ENCODE measurements at places on chromosomes 2 and 18.

DNA sequence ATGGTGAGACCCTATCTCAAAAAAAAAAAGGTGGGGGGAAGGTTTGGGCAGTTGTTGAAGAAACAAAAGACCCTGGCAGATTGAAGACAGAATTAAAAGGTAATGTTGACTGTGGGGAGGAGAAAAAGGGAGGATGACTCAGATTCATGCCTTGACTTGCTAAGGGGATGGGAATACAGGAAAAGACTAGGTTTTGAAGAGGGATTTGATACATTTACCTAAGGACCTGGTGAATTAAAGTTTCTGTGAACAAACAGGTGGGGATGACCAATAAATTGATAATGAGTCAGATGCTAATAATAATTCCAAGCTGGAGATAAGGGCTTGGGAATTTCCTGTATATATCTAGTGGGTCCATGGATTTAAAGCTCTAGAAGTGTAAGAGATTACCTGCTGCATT lies 27.6 kb downstream of the TTR start:
- no peak for DNase-seq

GRCh38 chr2:120741571-120742561 lies 6.2 kb downstream of the GLI2 start:
- no peak for DNase-seq

DNA sequence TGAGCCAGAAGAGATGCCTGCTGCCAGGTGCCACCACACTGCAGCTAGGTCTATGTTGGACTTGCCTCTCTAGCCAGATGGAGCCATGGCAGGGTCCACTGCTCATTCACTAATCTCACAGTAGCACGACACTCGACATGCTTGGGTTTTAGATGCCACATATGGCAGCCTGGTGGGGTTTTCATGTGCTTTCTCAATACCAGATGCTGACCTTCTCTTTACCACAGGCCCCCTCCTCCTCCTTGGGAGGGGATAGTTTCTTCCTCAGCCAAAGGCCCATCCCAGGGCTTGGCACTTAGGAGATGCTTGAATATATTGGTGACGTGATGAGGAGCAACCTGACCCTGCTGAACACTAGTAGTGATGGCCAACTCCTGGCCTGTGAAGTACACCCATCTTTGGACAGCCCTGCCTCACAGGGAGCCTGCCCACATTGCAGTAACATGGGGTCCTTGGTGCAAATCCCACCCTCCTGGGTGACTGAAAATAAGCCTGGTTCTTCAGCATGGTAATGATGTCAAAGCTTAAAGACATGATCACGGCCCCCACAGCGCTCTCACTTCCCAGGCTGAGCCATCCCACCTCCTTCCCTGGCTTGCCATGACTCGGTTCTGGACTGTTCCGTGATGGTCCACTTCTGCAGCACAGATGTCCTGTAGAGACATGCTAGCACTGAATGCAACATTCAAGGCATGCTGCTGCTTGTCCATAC lies 227.5 kb downstream of the SH3RF3 start:
- no peak for DNase-seq

GRCh38 chr2:135151615-135152014 lies 99.5 kb downstream of the RAB3GAP1 start:
- DNase-seq, result no peak

DNA sequence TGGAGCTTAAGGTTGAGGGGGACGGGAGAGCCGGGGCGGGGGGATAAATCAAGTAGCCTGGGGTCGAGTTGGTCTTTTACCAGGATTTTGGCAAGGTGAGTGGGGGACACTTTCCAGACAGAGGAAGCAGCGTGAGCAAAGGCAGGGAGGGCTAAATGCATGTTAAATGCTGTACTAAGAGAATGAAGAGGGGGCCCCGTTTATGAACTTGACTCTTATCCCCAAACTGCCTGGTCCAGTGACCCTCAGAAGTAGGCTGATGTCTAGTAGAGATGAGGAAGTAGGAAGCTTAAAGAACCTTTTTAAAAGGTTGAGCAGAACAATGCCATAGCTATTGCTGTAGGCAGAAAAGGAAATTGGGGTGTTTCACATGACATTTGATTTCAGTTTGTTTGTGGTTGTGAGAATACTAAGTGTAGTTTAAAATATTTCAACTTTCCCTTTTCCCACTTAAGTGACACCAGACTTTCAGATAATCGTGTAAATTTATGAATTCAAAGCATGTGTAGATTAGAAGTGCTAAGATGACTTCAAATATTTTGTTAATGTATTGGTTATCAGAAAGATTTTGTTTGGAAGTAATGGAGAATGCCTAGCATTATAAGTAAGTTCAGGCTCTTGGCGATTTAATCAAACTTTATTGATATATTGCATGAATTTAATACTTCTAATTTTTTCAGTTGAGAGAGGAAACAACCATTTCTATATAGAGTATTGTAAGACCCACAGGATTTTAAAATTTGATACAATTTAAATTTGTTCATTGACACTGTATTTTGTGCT lies 1.8 kb downstream of the REL start:
- DNase-seq, result peak; percentile 65

DNA sequence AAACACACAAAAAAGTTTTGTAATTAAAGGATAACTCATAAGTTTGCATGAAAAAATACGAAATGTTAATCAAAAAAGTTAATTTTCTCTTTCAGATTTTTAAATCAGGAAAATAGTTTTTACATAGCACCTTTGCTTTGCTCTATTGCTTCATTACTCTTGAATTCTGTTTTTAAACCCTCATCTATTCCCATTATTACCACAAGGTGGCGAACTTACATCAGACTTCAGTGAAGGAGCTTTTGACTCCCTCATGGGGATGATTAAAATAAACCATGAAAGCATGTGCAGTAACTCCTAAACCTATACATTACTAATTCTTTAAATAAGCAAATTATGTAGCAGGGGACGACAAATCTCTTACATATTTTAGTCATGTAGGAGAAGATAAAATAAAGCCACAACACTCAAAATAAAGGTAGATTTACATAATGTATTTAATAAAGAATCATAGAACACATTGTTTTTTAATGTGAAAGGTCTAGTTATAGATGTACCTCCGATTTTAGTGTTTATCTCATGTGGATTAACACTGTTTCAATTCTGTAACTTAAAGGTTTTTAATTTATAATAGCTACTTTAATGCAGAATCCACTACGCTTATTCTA lies 105.2 kb downstream of the NETO1 start:
- peak; percentile 72 for DNase-seq
